Central memory CD4-positive, alpha-beta T cell (primary cell): ENCODE measurements at places on chromosomes 6 and 20.
A peak's percentile ranks its signal among the peaks of the same experiment; 100 is the strongest.

DNA sequence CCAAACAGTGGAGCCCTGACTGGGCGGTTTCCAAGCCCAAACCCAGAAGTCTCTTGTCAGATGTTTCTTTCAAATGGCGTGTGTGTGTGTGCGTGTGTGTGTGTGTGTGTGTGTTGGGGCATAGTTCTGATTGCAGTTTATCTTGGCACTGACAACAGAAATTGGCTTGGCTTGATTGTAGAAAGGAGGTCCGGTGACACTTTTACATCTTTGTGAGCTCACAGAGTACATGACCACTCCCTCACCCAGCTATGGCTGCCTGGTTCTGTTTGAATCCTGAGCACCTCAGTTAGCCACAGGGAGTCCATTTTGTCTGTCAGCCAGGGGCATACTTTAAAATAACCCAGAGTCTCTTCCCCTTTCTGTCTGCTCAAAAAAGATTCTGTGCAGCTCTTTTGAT is 276.3 kb downstream of the CD83 start:
- DNase-seq, result no peak

- no peak for DNase-seq
These were observed 160.8 kb upstream of the QKI start for GRCh38 chr6:163253556-163254213.

GRCh38 chr6:13024616-13025015 is 303.7 kb downstream of the TBC1D7 start:
- no peak for DNase-seq

- no peak for DNase-seq
These were observed 16.8 kb downstream of the SRSF3 start for GRCh38 chr6:36610956-36611336.

DNA sequence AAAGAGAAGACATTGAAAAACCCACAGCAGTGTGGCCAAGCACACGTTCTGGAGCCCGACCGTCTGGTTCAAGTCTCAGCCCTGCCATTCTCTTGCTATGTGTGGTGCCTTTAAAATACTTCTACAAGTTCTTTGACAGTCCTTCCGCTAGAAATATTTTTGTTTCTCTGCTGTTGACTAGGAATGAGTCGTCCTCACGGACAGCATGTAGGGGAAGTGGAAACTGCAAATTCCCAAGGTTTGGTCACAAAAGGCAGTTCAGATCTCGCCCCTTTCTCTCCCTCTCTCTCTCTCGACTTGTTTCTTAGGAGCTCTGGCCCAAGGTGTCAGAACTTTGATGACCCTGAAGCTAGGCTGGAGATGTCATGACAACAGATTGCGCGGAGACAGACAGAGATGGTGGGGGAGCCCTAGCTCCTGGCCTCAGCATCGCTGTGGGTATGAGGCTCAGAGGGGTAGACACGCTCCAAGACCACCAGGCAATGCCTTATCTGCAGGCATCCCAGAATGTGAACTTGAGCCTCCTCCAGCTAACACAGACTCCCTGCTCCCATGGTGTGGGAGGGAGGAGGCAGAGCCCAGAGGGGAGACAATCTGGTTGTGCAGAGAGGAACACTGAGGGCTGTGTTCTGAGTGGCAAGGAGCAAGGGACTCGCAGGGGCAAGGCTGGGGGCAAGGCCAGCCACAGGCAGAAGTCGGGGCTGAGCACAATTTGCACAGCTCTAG is 368.9 kb upstream of the SULF2 start:
- DNase-seq, result no peak

- no peak for DNase-seq
These were observed 856.9 kb downstream of the EYS start for GRCh38 chr6:64850121-64850520.

GRCh38 chr6:79425589-79426311 is 111.5 kb downstream of the LCA5 start:
- DNase-seq, result no peak

DNA sequence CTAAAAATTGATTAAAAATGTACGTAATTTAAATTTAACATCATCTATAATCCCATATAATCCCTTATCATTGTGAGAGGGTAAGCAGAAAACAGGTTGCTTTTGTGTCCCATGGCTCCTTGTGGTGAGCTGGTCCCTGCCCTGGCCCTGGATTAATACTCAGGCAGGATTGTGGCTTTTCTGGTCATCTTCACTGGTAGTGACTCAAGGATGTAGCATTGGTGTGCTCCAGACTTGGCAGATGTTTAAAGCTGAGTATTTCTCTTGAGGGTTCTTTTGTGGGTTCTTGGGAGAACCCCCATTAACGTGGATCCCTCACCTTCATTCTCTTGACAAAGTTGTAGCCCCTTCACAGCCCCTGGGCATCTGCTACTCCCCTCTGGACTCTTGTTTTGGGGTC is 39.3 kb downstream of the SNRNP48 start:
- no peak for DNase-seq

- no peak for DNase-seq
These were observed at the start of gene RIPOR3 for GRCh38 chr20:50690650-50691572. RIPOR3 (minus strand) TSS chr20:50691542; CDS start chr20:50691128, 414 bp downstream.

- no peak for DNase-seq
These were observed 23.6 kb upstream of the FABP7 start for GRCh38 chr6:122755901-122756300.

DNA sequence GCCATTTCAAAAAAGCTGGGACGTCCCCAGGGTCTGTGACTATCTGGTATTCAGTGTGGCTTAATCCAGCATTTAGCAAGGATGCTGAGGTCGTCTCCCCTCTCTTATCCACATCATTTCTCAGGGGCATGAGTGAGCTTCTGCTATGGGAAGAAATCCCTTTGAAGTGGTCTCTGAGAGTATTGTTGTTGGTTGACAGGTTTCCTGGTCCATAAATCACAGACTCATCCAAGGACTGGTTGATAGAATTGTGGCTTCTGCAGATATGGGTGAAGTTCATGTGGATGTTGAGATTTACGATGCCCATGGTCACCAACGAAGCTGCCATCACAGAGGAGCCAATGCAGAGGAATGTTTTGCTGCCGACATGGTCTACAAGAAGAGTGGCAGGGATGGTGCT is 24.0 kb downstream of the SLC2A12 start:
- DNase-seq, result no peak

GRCh38 chr6:29834564-29835436 is 7.2 kb downstream of the HLA-G start:
- peak; percentile 33 for DNase-seq

DNA sequence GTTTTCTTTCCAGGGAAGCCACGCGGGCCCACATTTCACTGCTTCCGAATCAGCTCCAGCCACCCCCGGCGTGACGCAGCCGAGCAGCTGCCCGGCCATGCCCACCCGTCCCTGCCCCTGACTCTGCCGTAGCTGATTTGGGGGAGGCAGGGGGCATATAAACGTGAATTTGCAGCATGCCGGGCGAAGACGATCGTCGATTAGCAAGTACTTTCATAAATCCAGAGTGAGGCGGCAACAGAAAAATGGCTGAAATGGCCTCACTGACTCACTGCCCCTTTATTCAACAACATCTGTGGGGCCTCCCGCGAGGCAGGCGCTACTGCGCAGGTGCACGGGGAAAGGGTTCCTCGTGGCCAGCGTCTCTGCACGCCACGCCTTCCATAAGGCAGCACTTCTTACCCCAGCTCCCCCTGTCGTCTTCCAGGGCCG is 118.0 kb downstream of the DLL1 start:
- DNase-seq, result no peak

DNA sequence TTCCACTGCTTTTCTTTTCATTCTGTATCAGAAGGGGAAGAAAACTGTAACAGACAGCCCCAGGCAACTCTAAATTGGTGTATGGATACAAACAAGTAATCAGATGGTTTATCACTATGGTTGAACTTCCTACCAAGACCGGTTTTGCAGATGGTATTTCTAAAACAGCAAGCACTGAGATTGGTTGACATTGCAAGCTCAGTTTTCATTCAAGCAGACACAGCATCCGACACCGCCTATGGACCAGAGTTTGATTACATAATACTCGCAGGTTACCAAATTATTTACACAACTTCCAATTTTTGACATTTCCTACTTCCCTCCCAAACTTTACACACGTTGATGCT is 209.9 kb downstream of the ALDH8A1 start:
- no peak for DNase-seq

DNA sequence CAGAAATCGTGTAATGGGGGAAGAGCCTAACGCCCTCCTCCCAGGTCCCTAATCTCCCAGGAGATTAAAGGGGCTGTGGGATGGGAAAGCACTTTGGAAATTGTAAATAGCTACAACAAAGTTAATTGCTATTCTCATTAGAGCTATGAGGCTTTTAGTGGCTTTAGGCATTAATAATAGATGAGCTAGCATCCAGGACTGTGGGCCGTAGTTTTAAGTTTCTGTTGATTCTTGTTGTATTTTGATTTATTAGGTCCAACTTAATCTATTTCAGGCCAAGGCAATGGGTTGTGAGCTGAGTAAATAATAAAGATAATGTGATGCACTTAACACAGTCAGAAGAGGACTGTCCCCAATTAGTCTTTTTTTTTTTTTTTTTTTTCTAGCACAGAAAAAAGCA is 67.7 kb downstream of the ANKRD6 start:
- no peak for DNase-seq
